H1 (cell line): ENCODE measurements at places on chromosomes 2 and 18. TPM values are rescaled to one million over a fixed set of nuclear protein-coding genes. Genes with fewer than 3 reads are reported as not detected.

GRCh38 chr2:72142570-72143440 lies 4.9 kb downstream of the CYP26B1 start:
- DNase-seq: no peak

UGT1A8 gene
- not detected in 2 replicates for total RNA-seq

TRIM43 gene
- not detected in 2 replicates for total RNA-seq

VWA3B gene
- total RNA-seq: not detected in 2 replicates

DNA sequence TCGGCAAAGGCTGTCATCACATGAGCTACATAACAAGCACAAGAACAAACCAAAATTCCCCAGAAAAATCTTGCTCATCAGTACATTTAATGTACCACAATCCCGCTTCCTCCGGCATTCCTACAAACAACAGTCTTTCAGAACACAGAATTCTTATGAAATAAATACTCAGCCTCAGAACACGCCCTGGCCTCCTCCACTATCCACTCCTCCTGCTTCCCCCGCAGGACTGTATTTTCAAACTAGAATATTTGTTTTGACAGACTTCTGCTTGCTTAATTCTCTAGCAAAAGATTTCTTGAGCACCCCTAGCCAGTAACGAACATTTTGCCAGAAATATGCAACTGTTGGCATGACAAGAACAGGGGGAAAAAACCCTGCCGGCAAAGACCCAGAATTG lies 131.2 kb downstream of the THADA start:
- no peak for DNase-seq

SGO2 gene
- 29.0 and 33.2 TPM in 2 replicates for total RNA-seq

DNA sequence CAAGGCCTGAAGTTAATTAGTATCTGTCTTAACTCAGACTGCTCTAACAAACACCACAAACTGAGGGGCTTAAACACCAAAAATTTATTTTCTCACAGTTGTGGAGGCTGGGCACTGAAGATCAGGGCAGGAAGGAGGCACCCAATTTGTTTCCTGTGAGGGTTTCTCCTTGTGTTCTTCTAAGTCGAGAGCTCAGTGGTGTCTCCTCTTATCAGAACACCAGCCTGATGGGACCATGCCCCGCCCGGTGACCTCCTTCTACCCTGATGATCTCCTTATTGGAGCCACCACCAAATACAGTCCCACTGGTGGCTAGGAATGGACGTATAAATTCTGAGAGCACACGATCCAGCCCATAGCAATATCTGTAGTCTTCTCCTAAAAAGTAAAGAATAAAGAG lies 20.5 kb downstream of the TMEM18 start:
- DNase-seq: no peak

GRCh38 chr2:200225951-200226350 lies 80.5 kb upstream of the SPATS2L start:
- no peak for DNase-seq

DNA sequence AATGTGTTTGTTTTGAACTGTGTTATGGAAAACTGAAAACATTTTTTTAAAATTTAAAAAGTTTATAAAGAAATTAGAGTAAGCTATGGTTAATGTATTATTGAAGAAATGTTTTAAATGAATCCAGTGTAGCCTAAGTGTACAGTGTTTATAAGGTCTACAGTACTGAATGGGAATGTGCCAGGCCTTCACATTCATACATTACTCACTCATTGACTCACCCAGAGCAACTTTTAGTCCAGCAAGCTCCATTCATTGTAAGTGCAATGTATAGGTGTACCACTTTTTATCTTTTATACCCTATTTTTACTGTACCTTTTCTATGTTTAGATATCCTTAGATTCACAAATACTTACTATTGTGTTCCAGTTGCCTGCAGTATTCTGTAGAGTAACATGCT lies 215.1 kb upstream of the THUMPD2 start:
- DNase-seq: no peak

DNA sequence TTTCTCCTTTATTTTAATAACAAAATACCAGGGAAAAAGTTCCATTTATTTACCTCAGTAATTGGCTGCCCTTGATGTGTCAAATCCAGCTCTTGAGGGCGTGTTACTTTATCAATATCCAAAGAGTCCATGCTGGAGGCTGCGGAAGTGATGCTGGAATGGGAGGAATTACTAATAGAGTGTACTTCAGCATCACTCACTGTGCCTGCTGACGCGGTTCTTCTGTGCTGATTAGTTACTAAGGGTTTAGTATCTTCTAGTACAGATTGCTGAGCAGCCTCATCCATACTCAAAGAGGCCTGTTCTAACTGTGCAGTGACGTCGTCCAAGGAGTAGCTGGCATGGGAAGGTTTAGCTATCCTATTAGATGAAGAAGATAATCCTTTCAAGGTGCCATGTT lies 45.6 kb downstream of the RAPH1 start:
- DNase-seq: no peak

DNA sequence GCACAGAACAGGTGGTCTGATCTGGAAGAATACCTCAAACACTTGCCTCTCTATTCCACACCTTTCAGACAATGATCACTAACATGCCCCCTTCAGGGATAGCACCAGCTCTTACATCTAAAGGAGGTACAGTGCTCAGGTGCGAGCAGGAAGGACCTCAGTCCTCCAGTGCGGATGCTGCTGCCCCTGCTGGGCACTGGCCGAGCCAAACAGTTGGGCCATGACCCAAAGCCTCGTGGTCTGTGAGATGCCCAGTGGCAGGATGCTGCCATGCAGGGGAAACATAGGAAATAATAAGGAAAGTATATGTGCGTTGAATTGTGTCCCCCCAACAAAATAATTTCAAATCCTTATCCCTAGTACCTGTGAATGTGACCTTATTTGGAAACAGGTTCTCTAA lies 243.7 kb downstream of the NDUFA10 start:
- DNase-seq: no peak

CCDC121 gene
- 1.5 and 2.0 TPM in 2 replicates for total RNA-seq

SLC30A3 gene
- 15.2 and 16.1 TPM in 2 replicates for total RNA-seq

DNA sequence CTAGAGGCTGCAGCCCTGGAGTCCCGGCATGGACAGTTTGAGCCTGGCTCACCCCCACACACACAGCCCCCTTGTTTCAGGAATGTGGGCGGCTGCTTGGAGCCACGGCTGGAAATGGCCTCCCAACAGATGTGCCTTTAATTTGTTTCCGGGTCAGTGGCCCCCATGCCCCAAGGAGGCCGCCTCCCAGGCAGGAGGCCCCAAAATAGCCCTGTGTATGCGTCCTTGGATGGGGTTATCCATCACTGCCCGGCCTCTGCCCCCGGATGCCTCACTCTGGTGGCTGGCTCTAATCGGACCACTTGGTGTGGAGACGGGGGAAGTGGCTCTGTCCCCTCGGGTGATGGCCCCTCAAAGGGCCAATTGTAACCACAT lies 151.9 kb upstream of the MYCN start:
- DNase-seq: no peak

- DNase-seq: no peak
Observed at GRCh38 chr2:241855245-241855887, 3.3 kb downstream of the PDCD1 start.

GRCh38 chr2:9463698-9464034 lies 10.7 kb upstream of the IAH1 start:
- DNase-seq: no peak

NT5DC4 gene
- not detected in 2 replicates for total RNA-seq
